Urinary bladder (tissue), 4 donors: ENCODE measurements at places on chromosomes 6 and 20. TPM values are rescaled to one million over a fixed set of nuclear protein-coding genes. Genes with fewer than 3 reads are reported as not detected.

NECAB3 gene
- 18.6 TPM for total RNA-seq

FAM229B gene
- 27.8 TPM for total RNA-seq

LINC00237 gene
- not detected for total RNA-seq

MYL9 gene
- 42.6 TPM for total RNA-seq

PKIB gene
- 5.1 TPM for total RNA-seq

HLA-DMA gene
- 8.9 TPM for total RNA-seq

HDAC2 gene
- total RNA-seq, result 103 TPM

TP53TG5 gene
- total RNA-seq, result 0.69 TPM

MOG gene
- total RNA-seq, result not detected

PDYN gene
- total RNA-seq, result not detected

- DNase-seq, result no peak
Measured at GRCh38 chr20:48826883-48827771, 672 bp downstream of the PREX1 start.

DNA sequence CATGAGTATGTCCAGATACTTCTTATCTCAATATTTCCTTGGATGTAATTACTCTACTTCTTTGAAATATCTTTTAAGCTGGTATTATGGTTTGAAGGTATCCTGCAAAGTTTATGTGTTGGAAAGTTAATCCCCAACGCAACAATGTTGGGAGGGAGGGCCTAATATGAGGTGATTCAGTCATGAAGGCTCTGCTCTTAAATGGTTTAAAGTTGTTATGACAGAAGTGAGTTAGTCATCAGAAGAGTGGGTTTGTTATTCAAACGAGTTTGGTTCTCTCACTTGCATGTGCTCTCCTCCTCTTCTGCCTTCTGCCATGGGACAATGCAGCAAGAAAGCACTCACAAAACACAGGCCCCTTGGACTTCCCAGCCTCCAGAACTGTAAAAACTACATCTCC, 176.3 kb downstream of the KCNQ5 start:
- DNase-seq, result no peak

GRCh38 chr6:91276315-91276714, 689.4 kb upstream of the MAP3K7 start:
- no peak for DNase-seq

DNA sequence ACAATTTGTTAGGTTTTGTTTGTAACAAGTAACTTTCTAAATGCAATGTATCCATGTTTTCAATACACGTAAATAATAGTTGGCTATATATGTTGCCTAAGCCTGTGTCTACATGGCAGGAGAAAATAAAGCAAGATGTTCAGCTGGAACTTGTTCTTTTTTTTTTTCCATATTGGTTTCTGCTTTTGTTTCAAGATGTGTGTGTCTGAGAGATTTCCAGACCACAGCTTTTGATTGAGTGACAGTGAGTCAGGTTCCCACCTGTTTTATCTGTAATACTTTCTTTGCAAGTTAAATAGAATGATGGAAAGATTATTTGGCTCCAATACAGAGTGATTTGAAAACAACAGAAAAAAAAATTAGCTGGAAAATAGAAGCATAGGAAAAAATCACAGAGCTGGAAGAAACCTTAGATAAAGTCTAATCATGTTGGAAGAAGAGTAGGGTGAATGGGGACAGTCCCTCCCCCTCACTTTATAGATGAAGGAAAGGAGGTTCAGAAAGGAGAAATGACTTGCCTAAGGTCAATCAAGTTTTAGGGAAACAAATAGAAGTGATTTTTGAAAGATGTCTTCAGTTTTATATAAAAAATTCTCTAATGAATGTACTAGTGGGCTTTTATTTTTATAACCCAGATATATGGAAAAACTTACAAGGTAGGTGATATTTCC, 150.9 kb upstream of the STMND1 start:
- no peak for DNase-seq

DNA sequence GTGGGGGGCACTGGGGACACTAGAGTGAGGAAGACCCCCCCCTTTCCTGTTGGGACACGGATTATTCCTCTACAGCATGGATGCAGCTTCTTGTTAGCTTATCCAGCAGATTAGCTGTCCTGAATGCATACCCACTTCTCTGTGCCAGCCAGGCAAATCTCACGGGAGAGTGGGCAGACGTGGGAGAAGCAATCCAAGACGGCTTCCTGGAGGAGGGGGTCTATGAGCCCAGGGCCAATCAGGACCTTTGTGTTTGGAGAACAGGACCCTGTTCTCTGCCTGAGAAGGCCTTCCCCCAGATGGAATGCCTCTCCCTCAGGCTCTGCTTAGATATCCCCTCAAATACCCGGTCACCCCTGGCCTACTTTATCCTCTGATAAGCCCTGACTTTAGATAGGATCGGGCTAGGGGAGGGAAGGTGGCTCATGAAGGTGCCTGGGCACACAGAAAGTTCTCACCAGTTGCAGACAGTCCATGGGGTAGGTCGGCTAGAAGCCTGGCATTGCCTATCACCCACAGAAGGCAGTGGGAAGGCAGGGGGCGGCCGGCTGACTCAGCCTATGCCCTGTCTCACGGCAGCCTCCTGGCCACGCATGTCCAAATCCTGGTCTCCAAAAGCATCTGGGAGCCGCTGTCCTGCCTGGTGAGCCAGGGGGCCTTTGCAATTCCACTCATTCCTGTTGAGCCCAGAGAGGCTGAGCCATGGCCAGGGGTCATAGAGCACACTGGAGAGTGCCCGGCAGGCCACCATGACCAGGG, 34.7 kb downstream of the SUN5 start:
- DNase-seq, result no peak

- DNase-seq, result no peak
Measured at GRCh38 chr6:30913721-30914075, 340 bp upstream of the VARS2 start.

GRCh38 chr6:119119989-119120388, 41.5 kb upstream of the FAM184A start:
- no peak for DNase-seq

DNA sequence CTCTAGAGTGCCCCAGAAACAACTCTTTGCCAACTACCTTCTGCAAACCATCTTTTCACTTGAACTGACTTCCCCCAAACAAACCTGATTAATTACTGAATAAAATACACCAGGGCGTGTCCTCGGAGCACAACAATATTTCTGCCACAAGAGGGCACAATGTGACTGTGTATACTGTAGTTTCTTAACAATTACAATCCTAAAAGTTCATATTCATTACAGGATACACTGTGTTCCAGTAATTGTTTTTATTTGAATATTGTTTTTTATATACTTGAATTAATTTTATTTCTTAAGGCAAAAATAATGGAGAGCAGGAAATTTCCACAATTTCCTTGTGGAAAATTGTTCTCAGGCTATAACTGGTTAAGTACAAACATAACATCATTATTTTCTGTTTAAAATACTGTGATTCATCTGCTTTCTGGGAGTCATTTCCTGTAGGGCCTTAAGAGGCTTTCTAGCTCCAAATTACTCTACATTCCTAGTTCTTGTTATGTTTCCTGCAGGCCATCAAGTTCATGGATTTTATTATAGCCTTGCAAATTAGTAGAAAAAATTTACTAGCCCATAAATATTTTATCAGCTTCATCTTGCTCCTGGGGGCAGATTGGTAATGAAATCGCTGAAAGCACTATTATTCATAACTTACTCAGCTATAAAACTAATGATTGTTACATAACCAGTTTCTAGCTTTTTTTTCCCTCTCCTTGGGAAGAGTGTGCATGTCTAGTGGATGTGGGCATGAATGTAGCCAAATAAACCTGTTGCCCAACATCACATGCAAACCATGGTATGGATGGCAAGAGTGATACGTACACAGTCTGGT, 51.9 kb upstream of the SLC22A16 start:
- peak; percentile 72 for DNase-seq

DNA sequence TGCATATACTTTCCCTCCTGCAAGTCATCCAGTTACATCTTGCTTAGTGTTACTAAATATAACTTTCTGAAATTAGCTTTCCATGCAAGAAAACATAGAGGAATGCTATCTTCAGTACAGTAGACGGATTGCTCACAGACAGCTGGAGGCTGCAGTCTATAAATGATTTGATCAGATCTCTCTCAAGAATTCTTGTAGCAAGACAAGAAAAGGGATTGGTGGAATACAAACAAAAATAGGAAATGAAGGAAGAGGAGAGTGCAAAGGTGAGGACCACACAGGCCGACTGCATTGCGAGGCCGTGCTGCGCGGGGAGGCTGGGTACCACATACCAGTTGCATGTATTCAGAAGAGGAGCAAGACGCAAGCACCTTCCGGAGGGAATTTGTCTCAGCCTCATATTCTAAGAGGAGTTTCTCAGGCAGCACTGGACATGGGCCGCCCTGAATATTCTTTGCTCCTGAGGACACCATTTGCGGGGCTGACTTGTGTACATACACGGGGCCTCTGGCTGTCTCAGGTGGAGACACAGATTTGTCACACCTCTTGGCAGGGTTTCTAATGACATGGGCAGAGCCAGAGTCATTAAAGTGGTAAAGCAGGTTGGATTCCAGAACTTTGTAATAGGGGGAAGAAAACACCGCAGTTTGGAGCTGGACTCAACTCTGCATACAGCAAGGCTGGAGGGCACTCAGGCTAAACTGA, 22.7 kb upstream of the KIF25 start:
- DNase-seq, result no peak

GRCh38 chr6:36387440-36388303, at the start of gene ETV7:
TSS of gene ETV7 (minus strand) at chr6:36387669. CDS start at chr6:36387541, 128 bp downstream.
- DNase-seq, result no peak

DNA sequence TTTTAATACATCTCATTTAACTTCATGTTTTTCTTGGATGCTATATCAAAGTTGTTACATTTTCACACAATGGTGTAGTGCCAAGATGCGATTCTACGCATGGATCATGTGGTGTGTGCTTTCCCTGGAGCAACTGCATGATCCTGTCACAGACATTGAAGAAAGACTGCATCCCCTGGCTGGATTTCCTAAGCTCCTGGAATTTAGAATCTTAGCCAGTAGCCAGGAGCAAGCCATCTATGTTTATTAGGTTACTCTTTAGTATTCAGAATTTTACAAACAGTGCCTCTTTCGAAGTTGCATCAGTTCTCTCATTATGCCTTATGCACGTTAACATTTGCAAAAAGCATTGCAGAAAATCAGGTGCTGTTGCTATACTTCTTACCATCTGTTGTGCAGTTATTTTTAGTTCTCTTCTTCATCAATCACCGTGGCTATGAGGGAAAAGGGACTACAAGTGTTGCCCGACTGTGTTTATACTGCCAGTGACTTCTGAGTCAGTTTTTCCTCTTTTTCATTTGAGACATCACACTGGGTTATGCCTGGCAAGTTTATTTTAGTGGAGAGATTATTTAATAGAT, 584.2 kb downstream of the BCKDHB start:
- DNase-seq, result no peak

DNA sequence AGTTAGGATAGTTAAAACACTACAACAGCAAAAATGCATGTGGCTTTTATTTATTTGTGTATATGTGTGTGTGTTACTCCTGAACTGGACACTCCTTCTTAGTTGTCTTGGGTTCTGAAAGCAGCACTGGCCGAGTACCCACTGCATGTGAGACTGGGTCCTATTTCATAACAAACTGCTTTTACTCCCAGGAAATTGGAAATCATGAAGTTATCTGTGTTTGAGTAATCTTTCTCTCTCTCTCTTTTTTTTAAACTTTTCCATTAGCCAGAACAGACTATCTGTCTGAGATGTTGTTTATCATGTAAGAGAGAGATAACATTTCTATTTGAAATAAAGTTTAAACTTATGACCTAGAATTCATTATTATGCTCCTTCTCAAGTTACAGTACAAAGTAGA, 110.4 kb downstream of the LIN28B start:
- DNase-seq, result no peak

DNA sequence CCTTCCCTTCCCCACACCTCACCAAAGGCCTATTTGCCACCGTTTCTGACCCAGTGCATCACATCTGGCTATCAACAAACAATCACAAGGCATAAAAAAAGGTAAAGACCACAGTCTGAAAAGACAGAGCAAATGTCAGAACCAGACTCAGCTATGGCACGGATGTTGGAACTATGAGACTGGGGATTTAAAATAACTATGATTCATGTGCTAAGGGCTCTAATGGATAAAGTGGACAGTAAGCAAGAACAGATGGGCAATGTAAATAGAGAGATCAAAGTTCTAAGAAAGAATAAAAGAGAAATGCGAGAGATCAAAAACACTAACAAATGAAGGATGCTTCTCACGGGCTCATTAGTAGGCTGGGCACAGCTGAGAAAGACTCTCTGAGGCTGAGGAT, 99.5 kb downstream of the LAMP5 start:
- no peak for DNase-seq

- DNase-seq, result no peak
Measured at GRCh38 chr6:156508923-156509322, 268.3 kb upstream of the ARID1B start.

GRCh38 chr6:147750413-147750812, 241.9 kb downstream of the SAMD5 start:
- DNase-seq, result no peak
